Brain microvascular endothelial cell (primary cell): ENCODE measurements at places on chromosomes 7 and 10.
A peak's percentile ranks its signal among the peaks of the same experiment; 100 is the strongest.

- peak; percentile 34 for DNase-seq
Observed at GRCh38 chr10:118754229-118754555, 578 bp downstream of the CACUL1 start.

DNA sequence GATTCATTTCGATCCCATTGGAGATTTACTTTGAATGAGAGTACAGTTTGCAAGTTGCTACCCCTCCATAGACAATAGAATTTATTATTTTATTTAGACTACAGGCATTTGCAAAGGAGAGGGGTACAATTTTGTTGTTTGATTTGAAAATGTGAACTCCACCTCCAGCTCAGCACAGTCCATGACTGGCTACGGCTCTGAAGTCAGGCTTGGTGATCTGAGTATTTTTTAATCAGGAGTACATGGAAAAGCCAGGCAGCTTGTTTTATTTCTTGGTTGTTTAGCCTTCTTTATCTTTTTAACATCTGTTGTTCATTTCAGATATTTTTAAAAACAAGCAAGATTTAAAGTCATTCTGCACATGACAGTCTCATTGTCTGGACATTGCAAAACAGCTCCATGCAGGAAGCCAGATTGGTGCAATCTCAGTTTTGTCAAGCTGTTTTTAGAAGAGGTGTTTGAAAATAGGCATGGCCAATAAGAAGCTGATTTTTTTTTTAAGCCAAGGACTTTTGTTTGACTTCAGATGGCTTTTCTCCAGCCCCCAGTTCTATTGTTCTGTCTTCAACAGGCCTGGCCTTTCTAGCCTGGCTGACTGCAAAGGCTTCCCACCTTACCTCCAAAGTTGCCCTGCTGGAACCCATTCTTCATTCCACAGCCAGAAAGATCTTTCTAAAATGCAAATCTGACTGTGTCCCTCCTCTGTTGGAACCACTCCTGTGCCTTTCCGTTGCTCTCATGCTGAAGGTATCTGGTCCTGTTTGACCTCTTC is 12.2 kb downstream of the PLXDC2 start:
- DNase-seq, result no peak

DNA sequence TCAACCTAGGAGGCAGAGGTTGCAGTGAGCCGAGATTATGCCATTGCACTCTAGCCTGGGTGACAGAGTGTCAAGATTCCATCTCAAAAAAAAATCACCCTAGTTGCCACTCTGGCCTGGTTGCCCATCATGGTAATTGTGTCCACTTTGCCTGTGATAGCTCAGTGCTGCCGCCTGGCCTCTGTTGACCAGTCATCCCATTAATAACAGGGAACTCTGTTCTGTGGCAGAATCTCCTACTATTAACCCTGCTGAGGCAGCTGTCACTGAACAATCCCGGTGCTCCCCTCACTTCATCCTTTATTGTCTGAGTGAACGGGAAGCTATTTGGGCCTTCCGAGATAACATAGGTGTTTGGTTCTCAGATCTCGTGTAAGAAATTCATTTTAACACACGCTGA is 14.6 kb downstream of the ZNF3 start:
- no peak for DNase-seq

- peak; percentile 51 for DNase-seq
Observed at GRCh38 chr7:98294798-98295382, 13.4 kb downstream of the BRI3 start.

DNA sequence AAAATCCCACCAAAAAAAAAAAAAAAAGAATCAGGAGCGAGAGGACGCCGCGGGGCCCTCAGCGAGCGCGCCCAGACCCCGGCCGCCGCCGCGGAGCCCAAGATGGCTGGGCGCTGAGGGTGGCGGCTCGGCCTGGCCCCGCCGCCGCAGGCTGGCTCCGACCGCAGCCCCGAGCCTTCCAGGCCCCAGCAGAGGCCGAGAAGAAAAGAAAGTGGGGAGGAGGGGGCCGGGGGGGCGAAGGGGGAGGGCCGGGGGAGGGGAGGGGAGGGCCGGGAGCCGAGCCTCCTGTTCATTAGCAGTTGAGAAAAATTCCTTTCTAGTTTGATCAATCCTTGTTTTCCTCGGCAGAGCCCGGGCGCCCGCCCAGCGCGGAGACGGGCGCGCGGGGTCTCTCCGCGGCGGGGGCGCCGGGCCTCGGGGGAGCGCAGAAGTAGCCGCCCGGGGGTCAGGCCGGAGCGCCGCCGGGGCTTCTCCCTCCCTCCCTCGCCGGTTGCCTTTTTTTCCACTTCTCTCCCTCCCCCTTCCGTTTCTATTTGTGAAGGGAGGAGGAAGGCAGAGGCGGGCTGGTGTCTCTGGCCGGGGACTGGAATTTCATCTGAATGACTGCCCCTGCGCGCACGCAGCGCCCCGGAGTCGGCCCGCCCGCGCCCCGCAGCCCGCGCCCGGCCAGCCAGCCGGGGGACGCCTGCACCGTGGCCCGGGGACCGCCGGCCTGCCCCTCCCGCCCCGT is 778 bp upstream of the TRIM8 start:
- DNase-seq, result peak; percentile 70

DNA sequence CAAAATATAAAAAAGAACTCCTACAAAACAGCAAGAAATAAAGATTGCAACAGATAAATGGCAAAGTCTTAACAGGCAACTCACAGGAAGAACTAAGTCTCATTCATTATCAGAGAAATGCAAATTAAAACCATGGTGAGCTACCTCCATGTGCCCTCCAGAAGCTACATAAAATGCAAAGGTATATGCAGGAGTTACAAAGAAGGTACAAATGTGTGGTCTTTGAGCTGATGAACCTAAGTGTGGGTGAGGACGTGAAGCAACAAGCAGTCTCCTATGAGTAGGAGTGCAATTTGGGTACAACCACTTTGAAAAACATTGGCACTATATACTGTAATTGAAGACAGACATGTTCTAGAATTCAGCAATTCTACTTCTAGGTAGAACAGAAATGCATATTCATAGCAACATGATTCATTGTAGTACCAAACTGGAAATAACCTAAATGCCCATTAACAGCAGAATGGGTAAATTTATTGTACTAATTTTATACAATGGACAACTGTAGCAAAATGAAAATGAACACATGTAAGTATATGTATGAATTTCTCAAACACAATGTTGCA is 61.6 kb upstream of the KCNMA1 start:
- no peak for DNase-seq

- DNase-seq, result no peak
Observed at GRCh38 chr7:23714150-23714464, 4.1 kb downstream of the STK31 start.

DNA sequence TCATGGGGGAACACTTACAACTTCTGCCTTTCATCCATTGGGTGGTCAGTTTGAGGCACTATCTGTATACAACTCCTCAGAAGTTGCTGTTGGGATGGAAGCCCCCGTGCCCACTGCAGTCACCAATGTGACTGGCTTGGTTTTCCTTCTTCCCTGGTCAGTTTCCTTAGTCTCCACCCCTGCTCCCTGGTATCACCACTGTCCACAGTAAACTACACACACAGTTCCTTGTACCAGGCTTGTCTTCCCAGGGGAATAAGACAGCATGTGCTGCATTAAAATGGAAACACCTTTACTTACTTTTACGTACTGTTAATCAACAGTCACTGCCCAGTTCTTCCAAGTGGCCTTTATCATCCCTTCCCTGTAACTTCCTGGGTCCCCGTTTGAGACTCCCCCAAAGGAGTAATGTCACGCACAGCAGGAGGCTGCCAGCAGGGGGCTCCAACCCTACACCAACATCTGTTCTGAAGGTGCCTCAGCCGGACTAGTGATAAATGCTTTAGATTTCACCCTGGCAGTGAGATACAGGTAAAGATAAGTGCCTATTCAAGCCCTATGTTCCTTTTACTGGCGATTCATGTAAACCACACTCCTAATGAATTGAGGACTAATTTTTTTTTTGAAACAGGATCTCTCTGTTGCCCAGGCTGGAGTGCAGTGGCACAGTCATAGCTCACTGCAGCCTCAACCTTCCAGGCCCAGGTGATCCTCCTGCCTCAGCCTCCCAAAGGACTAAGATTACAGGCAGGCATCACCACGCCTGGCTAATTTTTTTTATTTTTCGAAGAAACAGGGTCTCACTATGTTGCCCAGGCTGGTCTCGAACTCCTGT is 45.3 kb upstream of the PIK3AP1 start:
- peak; percentile 59 for DNase-seq

DNA sequence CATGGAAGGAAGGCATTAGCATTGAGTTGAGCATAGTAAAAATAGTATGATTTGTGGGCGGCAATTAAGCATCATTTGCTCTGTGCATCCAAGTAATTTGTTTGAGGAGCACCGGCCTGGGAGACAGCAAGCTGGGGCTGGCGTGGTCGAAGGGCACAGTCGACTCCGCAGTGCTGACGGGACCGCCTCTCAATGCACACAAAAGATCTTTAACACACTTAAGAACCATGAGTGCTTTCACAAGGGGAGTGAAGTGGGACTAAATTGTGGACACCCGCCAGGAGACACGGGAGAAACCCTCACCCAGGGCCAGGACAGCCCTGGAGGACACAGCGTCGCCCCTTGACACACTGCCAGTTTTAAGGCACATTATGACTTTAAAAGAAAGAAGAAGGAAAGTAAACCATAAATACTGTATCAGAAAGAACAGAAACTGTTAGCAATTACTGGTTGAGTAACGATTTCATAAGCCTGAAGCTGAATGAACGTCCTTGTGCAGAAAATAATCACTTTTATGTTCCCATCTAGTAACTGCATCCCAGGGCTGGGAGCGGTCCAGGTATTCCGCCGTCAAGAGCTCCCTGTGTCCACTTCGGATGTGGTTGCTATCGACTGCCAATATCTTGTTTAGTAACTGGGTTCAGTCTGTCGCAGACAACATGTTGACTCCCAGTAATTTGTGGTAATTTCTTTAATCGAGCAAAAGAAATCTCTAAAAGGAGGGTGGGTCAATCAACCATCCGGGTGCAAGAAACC is 102.1 kb downstream of the EBF3 start:
- no peak for DNase-seq

GRCh38 chr7:155836216-155837125 is 24.2 kb upstream of the SHH start:
- no peak for DNase-seq

DNA sequence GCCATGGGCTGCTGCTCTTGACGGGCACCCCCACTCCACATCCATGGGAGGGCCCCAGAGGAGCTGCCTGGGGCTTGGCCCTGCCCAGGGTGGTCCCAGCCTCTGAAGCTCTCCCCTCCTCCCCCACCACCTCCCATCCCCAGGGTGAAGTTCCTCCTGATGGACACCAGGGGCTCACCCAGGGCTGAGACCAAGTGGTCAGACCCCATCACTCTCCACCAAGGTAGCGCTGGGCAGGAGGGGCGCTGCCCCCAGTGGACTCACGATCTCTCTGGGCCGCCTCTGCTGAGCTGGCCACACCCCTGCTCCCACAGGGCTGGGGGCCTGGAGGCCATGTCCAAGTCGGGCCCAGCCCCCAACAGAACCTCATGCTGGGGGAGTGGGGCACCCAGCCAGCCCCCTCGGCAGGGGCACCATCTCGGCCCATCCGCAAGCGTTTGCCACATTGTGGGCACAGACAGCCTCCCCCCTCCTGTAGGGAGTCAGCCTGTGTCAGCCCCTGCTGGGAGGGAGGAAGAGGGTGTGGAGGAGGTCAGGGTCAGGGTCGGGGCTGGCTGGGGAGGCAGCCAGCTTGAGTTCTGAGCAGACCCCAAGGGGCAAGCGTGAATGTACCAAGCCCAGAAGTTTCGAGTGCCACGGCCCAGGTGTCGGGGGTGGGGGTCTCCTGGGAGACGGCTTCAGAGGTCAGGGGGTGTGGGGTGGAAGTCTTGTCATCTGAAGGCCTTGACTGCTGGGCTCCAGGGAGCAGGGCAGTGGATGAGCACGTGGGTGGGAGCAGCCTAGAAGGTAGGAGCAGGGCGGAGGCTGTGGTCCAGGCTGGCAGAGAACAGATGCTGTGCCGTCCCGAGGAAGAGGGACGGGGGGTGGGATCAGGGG is 2.8 kb downstream of the UPK3B start:
- DNase-seq, result no peak

DNA sequence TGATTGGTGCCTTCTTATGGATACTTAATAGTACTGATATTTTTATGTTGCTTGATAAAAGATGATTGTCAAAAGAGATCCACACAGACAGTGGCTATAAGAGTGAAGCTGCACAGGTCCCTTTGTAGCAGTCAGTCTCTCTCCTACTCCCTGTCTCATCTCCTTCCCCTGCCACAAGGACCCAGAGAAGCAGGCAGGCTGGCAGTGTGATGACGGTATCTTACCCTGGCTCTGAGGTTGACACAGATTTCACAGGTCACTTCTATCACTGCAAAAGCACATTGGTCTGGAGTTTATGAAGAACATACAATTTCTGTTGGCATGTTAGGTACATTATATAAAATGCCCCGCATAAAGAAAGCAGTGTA is 64.4 kb upstream of the AHR start:
- peak; percentile 24 for DNase-seq

DNA sequence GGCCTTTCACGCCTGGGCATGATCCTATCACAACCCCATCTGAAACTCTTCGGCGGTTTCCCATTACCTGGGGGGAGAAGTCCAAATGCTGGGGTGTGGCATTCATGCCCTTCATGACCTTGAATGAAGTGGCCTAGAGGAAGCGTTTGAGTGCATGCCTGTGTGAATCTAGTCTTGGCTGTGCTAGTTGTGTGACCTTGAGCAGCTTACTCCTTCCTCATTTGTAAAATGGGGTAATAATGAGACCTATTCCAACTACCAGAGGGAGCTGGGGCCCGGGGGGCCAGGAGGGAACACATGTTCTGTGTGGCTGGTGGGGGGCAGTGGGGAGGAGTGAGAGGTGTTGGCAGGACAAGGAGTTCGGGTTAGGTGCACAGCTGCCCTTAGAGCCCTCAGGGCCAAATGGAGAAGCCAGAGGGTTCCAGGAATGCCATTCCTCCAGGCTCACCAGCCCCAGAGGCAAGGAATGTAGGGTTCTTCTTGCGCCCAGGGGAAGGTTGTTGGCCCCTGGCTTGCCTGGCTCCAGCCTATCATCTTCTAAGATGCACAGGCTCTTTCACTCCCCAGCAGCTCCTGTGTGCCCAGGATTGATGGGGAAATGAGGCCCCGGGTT is 21.3 kb upstream of the TBRG4 start:
- DNase-seq, result no peak

- no peak for DNase-seq
Observed at GRCh38 chr7:134729895-134730294, 49.5 kb upstream of the CALD1 start.

- DNase-seq, result no peak
Observed at GRCh38 chr10:72421885-72422540, 67.3 kb upstream of the DNAJB12 start.

DNA sequence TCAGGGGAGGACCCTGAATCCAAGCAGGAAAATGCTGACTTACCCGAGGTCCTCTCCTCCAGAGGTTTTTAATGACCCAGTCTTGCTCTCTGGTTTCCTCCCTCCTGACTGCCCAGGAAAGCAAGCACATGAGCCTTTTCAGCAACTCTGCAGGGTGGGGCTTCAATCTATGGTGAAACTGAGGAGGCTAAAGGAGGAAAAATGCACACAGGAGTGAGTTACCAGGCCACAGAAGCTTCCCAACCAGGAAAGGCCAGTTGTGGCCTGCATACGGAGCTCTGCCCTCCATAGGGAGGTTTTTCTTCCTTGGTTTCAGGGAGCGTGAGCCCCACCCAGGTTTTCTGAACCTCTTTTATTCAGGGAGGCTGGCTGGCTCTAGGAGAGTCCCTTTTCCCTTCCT is 14.1 kb upstream of the DLG5 start:
- DNase-seq, result no peak
